ENCODE measurements at places on chromosomes 11 and 22.

GRCh38 chr11:72579816-72580641 is 94.2 kb downstream of the PDE2A start:
- no peak overlapping the region for H3K27ac ChIP-seq
- H3K36me3 ChIP-seq = no peaks in the 10 kb centered on the region
- H3K27me3 ChIP-seq = peaks cover 19% of the 10 kb centered on the region
- H3K4me1 ChIP-seq = peaks cover 21% of the 10 kb centered on the region
- no peak overlapping the region for H3K4me3 ChIP-seq
- no peak for ATAC-seq

- no peak overlapping the region for H3K4me3 ChIP-seq
- H3K4me1 ChIP-seq = peaks cover 5% of the 10 kb centered on the region
- H3K36me3 ChIP-seq = no peaks in the 10 kb centered on the region
- no peaks in the 10 kb centered on the region for H3K27me3 ChIP-seq
- no peak overlapping the region for H3K27ac ChIP-seq
- no peak for ATAC-seq
Observed at GRCh38 chr11:110951950-110952503, 239.8 kb upstream of the ARHGAP20 start.

DNA sequence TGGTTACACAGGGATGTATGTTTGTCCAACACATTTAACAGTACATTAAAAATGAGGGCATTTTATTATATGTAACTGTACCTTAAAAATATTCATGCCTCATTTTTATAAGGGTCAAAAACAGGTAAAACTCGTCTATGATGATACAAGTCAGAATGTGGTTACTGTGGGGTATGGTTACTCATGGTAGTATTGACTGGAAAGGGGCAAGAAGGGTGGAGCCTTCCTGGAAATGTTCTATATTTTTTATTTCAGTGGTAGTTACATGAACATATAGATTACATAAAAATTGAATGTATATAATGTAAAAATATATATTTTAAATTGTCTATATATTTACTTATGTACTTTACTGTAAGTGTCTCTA is 99.8 kb downstream of the STIM1 start:
- peaks cover 69% of the 10 kb centered on the region for H3K4me1 ChIP-seq
- no peak for ATAC-seq
- H3K36me3 ChIP-seq = no peaks in the 10 kb centered on the region
- H3K27me3 ChIP-seq = no peaks in the 10 kb centered on the region

GRCh38 chr22:17145021-17145680 is 13.9 kb downstream of the HDHD5 start:
- no peak overlapping the region for H3K27ac ChIP-seq
- peaks cover 42% of the 10 kb centered on the region for H3K36me3 ChIP-seq
- H3K27me3 ChIP-seq = no peaks in the 10 kb centered on the region
- no peak for ATAC-seq
- no peak overlapping the region for H3K4me3 ChIP-seq

GRCh38 chr22:37674951-37675929 is at the start of gene LGALS1:
LGALS1 (plus strand) TSS chr22:37675636; CDS start chr22:37675703, 67 bp downstream.
- no peaks in the 10 kb centered on the region for H3K27me3 ChIP-seq
- H3K27ac ChIP-seq = peak within 1 kb of the TSS; percentile 95
- peaks cover 20% of the 10 kb centered on the region for H3K36me3 ChIP-seq
